Activated CD8-positive, alpha-beta memory T cell treated with anti-CD3 and anti-CD28 coated beads, Interleukin-2, amount 50 U/mL, for 48 hours (primary cell): ENCODE measurements at places on chromosomes 12 and 14.

- DNase-seq = no peak
These were observed 60.2 kb downstream of the PRKCH start for GRCh38 chr14:61381553-61381952.

- DNase-seq = no peak
These were observed 146.4 kb downstream of the PHETA1 start for GRCh38 chr12:111222523-111222922.

GRCh38 chr14:97106166-97106565 lies 309.0 kb downstream of the VRK1 start:
- no peak for DNase-seq

DNA sequence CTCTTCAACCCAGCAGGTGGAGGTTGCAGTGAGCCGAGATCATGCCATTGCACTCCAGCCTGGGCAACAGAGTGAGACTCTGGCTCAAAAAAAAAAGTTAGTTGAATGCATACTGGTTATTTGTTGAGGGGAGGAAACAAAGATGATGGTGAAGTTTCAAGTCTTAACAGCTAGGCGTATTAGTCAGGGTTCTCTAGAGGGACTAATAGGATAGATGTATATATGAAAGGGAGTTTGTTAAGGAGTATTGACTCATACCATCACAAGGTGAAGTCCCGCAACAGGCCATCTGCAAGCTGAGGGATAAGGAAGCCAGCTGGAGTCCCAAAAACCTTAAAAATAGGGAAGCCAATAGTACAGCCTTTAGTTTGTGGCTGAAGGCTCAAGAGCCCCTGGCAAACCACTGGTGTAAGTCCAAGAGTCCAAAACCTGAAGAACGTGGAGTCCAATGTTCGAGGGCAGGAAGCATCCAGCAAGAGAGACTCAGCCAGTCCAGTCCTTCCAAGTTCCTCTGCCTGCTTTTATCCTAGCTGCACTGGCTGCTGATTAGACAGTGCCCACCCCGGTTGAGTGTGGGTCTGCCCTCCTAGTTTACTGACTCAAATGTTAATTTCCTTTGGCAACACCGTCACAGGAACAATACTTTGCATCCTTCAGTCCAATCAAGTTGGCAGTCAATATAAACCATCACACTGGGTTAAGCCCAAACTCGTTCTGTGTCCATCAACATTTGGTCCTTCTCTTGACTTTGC lies 26.1 kb upstream of the PKP2 start:
- DNase-seq = no peak

GRCh38 chr14:35534208-35534872 lies 376 bp downstream of the INSM2 start:
- peak; percentile 61 for DNase-seq

- peak; percentile 77 for DNase-seq
These were observed 1.8 kb downstream of the FBXL14 start for GRCh38 chr12:1592444-1593173.

DNA sequence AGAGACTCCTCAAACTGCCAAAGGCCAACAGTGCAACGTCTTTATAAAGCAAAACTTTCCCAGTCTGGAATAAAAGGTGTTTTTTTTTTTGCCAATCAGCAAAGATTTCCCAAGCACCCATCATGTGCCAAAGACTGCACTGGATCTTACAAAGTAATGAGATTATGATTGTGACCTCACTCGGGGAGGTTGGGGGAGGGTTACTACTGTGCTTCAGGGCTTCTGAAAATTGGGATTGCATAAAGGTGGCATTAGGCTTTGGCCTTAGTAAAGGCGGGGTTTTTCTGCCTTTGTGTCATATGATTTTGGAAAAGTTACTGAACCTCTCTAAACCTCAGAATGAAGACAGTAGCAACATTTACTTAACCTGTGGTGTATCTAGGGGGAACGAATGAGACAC lies 233.8 kb downstream of the DACT1 start:
- no peak for DNase-seq

- no peak for DNase-seq
These were observed 9.7 kb downstream of the SLC6A12 start for GRCh38 chr12:204261-204678.

DNA sequence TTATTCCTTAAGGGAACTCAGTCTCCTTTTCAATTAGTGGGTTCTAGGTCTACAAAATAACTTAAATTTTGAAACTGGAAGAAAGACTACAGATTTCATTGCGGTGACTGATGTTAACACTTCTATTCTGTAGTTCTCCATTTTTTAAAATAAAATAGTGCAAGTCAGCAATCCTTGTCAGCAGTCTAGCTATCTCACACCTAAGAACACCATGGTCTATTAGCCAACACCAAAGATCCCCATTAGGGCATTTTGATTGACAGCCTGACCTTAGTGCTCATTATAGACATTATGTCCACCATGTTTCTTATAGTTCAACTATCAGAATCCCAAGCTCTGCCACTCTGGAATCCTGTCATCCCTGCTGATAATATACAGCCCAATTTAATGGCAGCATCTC lies 27.4 kb downstream of the GPR65 start:
- DNase-seq = no peak

DNA sequence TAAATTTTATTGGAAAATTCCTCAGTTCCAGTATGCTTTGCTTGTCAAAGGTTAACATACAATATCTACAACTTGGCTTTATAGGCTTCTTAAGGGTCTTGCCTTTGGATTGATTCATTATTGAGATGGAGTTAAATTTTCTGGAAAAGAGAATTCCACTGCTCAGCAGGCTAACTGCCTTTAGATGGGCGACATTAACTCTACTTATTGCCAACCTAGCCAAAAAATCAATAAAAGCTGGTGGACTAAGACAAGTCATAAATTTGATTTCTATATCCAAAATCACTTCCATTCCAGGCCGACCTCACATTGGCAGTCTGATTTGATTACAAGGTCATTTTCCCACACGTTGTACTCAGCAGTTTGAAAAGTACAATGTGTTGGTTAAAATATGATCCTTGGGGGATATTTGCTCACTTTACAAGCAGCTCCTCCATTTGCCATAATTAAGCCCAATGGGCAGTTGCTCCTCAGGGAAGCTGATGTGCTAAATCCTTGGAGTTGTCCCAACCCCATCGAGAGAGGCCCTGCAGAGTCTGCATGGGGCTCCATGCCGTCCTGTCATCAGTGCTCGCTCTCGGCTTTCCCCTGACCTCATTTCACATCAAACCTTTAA lies 36.1 kb upstream of the CRY1 start:
- no peak for DNase-seq

- no peak for DNase-seq
These were observed 94.0 kb upstream of the RMST start for GRCh38 chr12:97368462-97369163.

GRCh38 chr12:58233886-58234285 lies 292.5 kb downstream of the ATP23 start:
- DNase-seq = no peak

- DNase-seq = no peak
These were observed 25.4 kb downstream of the PDE3A start for GRCh38 chr12:20393707-20394106.

DNA sequence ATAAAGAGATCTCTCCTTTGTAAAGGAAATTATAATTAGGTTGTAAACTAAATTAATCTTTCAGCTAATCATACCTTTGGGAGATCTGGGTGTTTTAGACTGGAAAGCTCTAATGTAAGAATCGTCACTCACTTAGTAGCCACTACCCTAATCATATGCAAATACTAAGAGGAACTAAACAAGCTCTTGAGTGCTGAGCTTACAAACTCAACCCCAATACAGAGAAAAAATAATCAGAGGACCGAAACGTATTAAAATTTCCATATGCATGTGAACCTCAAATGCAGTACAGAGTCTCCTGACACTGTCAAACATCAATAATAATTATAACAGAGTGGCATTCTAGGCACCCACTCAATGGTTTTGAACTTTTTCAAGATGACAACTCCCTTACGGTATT lies 235.3 kb upstream of the FOXN3 start:
- DNase-seq = no peak

DNA sequence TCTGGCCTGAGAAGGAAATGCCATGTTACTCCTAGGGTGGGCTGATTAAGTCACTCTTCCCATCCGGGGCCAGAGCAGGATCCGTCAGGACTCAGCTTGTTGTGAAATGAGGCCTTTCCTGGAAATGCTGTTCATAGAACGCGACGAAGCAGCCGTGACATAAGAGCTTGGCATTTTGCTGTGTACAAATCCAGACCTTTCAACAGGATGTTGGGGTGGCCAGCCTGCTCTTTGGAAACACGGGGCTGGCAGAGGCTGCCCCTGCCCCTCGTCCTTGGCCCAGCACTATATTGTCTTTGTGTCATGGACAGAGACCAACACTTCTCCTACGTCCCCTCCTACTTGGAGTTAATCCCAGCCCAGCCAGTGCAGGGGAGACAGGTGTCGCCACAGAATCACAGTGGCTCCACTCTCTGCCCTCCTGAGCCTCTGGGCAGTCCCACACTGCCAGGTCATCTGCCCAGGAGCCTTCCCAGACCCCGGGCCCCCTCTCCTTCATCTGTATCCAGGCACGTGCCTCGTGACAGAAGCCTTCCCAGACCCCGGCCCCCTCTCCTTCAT lies 18.6 kb upstream of the EIF5 start:
- DNase-seq = no peak

DNA sequence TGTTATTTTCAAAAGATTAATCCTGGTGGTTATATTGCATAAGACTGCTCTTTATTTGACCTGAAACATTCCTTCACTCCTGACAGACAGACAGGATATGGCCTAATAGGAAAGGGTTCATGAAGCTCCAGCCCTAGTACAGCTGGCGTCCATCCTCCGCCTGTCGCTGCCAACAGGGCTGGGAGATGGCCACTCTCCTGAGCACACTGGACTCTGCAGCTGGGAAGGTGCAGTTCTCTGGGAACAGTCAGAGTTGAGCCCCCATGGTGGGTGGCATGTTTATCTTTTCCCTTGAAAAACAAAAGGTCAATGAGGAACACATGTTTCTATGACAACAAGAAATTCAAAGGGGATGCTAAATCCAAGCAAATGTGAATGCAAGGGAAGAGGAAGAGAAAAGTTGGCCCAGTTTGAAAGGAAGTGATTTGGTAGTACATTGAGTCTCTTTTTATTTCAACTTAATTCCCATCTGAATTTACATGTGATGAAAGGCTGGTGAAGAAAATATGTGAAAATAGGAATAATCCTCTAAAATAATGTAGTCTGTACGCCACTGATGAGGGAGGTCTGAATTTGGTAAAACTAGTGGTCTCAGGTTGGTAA lies 89.9 kb upstream of the DCN start:
- DNase-seq = no peak

DNA sequence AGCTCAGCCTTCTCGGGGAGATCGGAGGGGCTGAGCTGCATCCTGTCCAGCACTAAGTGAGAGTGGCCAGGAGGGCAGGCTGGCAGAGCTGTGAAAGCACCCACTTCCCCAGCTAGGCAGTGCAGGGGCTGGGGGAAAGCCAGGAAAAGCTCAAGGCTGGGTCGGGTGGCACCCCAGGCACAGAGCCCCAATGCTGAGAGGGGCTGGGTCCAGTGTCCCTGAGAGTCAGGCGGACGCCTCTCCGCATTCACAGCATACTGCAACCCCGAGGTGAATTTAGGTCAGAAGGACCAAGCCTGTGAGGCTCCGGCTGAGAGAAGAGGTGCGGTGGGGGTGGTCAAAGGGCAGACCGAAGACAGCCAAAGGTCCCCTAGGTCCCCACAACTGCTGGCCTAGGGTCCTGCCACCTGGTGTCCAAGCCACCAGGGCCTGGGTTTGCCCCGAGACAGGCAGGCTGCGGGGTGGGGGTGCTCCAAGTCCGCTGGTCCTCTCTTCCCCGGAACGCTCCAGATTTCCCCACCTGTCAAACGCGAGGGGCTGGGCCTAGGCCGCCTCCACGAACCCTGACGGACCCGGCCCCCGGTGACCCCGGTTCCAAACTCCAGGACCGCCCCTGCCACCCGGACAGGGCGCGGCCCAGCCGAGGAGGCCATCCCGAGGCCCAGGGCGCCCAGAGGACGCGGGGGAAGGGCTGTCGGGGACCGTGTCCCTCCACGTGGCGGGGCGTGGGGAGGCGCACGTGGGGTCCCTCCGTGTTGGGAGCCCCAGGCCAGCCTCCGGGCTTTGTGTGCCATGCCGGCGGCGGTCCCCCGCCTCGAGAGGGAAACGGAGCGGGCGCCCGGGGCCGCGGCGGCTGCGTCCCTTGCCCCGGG lies 527 bp downstream of the CAMKK2 start:
- peak; percentile 74 for DNase-seq

DNA sequence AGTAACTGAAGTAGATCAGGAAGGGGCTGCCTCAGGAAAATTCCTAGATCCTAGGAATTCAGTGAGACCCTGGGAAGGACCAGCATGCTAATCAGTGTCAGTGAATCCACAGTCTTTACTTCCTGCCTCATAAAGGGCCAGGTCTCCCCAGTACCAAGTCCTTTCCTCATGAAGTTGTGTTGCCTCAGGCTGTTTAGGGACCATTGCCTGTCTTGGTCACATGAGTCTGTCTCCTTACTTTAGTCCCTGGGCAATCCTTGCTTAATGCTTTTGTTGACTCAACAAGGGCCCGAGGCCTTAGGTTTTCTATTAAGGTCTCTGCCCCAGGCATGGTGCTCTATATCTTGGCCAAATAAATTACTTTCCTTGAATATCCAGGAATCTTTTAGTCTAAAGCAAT lies 16.1 kb upstream of the ATF1 start:
- no peak for DNase-seq

GRCh38 chr14:53273671-53274072 lies 120.5 kb upstream of the DDHD1 start:
- no peak for DNase-seq

GRCh38 chr12:132354211-132354981 lies 25.0 kb upstream of the GALNT9 start:
- DNase-seq = no peak

GRCh38 chr14:63692310-63693020 lies 35.4 kb downstream of the SGPP1 start:
- DNase-seq = no peak

GRCh38 chr14:50943943-50944646 lies at the start of gene PYGL:
Gene PYGL, minus strand, starts transcription at chr14:50944483. Its CDS starts 80 bp downstream, at chr14:50944403.
- DNase-seq = peak; percentile 72

DNA sequence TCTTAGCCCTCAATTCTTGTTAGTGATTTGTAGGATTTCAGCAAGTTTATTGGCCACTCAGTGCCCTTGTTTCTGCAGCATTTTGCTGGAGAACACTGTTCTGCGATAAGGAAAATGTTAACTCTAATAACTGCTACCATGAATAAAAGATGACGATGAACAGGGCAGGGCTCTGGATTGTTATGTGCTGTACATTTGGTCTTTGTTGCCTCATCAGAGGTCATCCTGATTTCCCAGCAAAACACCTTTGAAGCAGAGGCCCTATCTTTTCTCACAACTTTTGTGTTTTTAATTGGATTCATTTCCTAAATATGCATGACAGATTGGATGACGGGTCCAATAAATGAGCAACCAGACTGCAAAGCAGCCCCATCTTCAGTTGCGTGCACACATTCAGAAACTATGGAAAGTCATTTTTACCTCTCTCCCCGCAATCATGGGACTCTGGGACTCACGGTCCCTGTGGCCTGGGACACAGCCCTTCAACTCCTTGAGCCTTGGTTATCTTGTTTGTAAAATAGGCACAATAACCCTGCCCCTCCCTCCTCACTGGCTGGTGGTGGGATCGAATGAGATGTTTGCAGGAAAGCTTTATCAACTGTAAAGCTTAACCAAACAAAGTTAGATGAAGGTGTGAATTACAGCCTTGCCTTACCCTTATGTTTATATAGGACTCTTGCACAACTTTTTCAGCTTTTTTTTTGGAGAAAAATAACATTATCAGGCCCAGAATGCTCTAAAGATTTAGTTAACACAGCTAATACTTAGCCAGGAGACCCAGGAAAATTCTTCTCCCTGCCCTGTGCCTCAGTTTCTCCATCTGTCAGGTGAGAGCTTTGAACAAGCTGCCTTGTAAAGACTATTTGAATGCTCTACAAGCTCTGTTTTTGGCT lies 45.4 kb downstream of the RPH3A start:
- DNase-seq = no peak

GRCh38 chr14:28763751-28764256 lies 2.8 kb upstream of the FOXG1 start:
- DNase-seq = no peak

- no peak for DNase-seq
These were observed 165.7 kb downstream of the TBX5 start for GRCh38 chr12:114240288-114240687.
